ENCODE measurements at places on chromosomes 2 and 18.

DNA sequence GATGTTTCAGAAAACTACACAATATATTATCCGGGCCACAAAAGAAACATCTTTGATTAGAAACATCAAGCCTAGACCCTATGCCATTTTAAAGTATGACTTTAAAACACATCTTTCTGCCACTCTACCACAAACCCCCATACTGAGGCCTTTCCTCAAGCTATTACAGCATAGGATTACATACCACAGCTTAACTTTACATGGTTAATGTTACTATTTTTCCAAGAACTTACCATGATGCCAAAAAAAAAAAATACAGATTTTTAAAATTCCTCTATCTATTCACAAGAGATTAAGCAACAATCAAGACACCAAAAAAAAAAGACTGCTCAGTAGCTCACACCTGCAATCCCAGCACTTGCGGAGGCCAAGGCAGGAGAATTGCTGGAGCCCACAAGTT, 9.0 kb downstream of the NCKAP1 start:
- H3K27ac ChIP-seq, result no peak overlapping the region
- DNase-seq, result no peak
- H3K36me3 ChIP-seq, result no peaks in the 10 kb centered on the region
- no peak overlapping the region for H3K4me3 ChIP-seq

DNA sequence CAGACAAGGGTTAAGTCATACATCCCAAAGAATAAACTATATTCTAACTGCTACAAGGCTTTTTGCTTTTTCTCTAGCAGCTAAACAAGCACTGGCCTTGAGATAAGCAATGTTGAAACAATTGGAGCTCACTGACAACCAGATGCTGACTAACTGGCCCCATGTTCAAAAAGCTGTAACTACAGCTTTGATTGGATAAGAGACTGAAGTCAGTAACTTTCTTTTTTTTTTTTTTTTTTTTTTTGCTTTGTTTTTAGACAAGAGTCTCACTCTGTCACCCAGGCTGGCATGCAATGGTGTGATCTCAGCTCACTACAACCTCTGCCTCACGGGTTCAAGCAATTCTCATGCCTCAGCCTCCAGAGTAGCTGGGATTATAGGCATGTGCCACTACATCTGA, 45.4 kb upstream of the TMEM163 start:
- peaks cover 27% of the 10 kb centered on the region for H3K27me3 ChIP-seq
- no peak overlapping the region for H3K4me3 ChIP-seq
- H3K27ac ChIP-seq, result no peak overlapping the region
- no peak for DNase-seq
- no peaks in the 10 kb centered on the region for H3K36me3 ChIP-seq

DNA sequence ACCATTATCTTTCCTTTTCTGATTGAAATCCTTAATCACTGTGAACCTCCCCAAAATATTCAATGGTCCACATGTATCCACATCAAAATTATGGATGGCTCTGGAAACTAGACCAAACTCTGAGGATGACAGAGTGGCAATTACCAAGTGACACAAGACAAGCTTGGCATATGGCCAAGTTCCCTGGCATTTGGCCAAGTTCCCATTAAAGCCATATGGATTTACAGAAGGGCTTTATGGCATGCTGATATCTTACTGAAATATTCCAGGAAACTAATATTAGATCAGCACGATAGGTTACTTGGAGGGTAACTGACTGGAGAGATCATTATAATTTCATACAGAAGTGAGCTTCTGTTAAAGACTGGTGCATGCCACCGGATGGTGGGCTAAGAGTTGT, 21.9 kb upstream of the CERS6 start:
- H3K4me3 ChIP-seq, result no peak overlapping the region
- H3K36me3 ChIP-seq, result no peaks in the 10 kb centered on the region
- peak overlapping the region; percentile 89 for H3K27ac ChIP-seq
- no peaks in the 10 kb centered on the region for H3K27me3 ChIP-seq

DNA sequence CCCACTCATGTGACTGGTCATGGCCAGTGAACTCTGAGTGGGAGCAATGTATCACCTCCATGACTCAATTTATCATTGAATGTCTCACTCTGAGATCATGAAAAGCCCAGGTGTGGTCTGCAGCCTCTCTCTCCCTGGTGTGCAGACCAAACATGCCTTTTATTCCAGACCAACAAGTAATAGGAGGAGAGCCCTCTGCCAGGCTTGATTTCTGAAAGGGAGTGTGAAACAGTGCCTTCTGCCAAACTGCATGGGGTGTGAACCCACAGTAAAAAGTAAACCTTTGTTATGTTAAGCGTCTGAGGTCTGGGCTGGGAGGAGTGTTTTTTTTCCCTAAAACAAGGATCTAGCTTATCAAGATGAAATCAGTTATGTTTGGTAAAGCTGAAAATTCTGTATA, 601.2 kb downstream of the ADCYAP1 start:
- H3K4me1 ChIP-seq, result no peaks in the 10 kb centered on the region
- H3K4me3 ChIP-seq, result no peak overlapping the region
- peaks cover 4% of the 10 kb centered on the region for H3K27me3 ChIP-seq
- no peaks in the 10 kb centered on the region for H3K36me3 ChIP-seq

- peaks cover 57% of the 10 kb centered on the region for H3K4me1 ChIP-seq
- H3K27ac ChIP-seq, result peak overlapping the region; percentile 97
- no peaks in the 10 kb centered on the region for H3K36me3 ChIP-seq
- DNase-seq, result peak; percentile 42
- peak overlapping the region; percentile 35 for H3K4me3 ChIP-seq
These were observed 59.8 kb upstream of the PELI1 start for GRCh38 chr2:64203858-64204632.

GRCh38 chr2:119734047-119734446, 25.7 kb upstream of the PTPN4 start:
- peaks cover 16% of the 10 kb centered on the region for H3K4me1 ChIP-seq
- H3K4me3 ChIP-seq, result no peak overlapping the region
- H3K27ac ChIP-seq, result no peak overlapping the region
- H3K36me3 ChIP-seq, result no peaks in the 10 kb centered on the region
- H3K27me3 ChIP-seq, result peaks cover 4% of the 10 kb centered on the region

GRCh38 chr2:45014016-45014702, 4.9 kb upstream of the SIX2 start:
- DNase-seq, result peak; percentile 75
- H3K4me3 ChIP-seq, result peak overlapping the region; percentile 37
- no peak overlapping the region for H3K27ac ChIP-seq
- H3K27me3 ChIP-seq, result peaks cover 96% of the 10 kb centered on the region
- H3K4me1 ChIP-seq, result peaks cover 16% of the 10 kb centered on the region
- no peaks in the 10 kb centered on the region for H3K36me3 ChIP-seq

DNA sequence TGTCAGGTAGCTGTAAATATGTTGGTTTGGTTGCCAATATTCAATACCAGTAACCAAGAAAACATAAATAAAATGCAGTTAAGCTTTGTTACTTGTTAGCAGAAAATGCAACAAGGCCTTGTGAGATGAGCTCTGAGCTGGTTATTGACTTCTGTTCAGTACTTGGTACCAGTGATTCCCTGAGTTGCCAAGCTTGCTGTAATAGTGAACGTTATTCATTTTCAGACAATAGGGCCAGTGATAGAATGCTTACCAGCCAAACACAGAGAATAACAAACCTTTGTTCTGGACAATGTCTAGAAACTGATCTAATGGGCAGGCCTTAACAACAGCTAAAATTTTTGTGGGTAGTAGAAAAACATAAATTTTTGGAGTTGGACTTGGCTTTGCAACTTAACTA, 29.5 kb downstream of the RASGRP3 start:
- peaks cover 8% of the 10 kb centered on the region for H3K4me1 ChIP-seq
- no peaks in the 10 kb centered on the region for H3K36me3 ChIP-seq
- no peak overlapping the region for H3K27ac ChIP-seq

DNA sequence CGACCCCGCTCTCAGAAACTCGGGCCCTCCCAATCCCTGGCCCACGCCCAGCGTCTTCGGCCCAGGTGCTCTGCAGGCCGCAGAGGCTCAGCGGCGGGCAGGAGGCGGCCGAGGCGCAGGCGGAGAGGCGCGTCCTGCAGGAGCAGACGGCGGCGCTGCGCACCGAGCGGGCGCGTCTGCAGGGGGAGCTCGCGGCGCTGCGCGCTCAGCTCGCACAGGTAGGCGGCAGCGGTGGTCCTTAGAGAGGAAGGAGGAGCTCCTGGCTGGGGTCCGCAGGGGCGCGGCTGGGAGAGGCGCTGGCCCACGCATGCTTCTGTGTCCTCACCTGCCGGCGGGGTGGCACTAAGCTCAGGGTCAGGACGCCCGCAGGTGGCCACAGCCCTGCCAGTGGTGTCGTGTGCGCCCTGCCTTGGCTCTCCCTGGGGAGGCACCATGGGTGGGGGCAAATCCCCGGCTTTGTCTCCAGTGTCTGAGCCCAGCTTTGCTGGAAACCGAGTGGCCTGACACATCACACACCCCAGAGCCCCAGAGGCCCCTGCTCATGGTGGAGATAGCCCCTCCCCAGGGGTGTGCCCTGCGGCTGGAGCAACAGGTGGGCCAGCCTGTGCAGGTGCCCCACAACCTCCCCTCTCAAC, 14.9 kb upstream of the SNED1 start:
- no peaks in the 10 kb centered on the region for H3K36me3 ChIP-seq
- H3K27ac ChIP-seq, result no peak overlapping the region
- peaks cover 34% of the 10 kb centered on the region for H3K27me3 ChIP-seq
- H3K4me1 ChIP-seq, result peaks cover 6% of the 10 kb centered on the region
- DNase-seq, result peak; percentile 46

DNA sequence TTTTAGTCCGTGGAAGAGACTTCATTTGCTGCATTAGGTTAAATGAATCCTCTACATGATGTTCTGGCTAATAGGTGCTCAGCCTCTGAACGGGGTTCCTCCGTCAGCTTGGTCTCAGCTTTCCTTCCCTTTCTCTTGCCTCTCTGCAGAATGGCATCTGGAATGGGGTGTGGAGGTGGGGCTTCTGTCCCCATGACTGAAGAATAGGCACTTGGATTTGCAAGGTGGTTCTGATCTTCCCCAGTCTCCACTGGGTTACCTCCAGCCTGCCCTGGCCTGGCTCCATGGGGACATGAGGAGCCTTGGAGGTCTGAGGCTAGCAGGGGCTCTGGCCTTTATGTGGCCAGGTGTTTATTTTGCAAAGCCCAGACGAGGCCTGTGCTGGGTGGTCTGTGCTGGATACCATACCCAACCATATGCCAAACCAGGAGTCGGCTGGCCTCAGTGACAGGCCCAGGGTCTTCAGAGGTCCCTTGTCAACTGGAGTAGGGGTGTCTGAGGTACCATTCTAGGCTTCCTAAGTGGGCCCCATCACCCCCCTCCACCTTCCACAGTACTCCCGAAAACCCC, 28.2 kb upstream of the LAPTM4A start:
- H3K4me1 ChIP-seq, result peaks cover 9% of the 10 kb centered on the region
- H3K27me3 ChIP-seq, result no peaks in the 10 kb centered on the region
- no peak for DNase-seq

- no peak overlapping the region for H3K4me3 ChIP-seq
- no peak for DNase-seq
- H3K4me1 ChIP-seq, result peaks cover 72% of the 10 kb centered on the region
- H3K27me3 ChIP-seq, result no peaks in the 10 kb centered on the region
- peak overlapping the region; percentile 41 for H3K27ac ChIP-seq
- no peaks in the 10 kb centered on the region for H3K36me3 ChIP-seq
These were observed 6.0 kb downstream of the CTIF start for GRCh38 chr18:48544661-48545415.

DNA sequence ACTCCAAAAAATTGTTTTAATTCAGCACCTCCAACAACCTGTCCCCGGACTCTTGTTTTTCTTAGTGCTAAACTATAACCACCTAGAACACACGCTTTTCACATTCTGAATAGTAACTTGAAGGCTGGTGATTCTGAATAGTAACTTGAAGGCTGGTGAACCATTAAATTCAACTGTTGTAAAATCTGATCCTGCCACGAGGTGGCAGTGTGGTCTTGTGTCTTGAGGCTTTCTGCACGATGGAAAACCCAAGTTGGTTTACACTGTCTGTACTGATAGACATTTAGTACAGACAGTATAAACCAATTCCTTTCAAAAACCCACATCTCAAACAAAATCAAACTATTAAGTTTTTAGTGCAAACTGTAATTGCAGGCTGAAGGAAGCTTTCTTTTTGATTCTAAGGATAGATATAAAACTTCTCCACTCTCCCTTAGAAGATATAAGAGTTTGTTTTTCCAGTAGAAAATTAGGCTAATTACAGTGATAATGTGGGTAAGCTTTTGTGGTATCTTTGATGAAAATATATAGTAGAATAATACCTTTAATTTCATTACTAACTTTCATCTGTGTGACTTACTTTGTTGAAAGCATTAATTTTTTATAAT, 57.6 kb downstream of the VAPA start:
- no peak overlapping the region for H3K27ac ChIP-seq
- H3K4me1 ChIP-seq, result peaks cover 15% of the 10 kb centered on the region
- H3K27me3 ChIP-seq, result peaks cover 3% of the 10 kb centered on the region
- peak; percentile 85 for DNase-seq

- peak overlapping the region; percentile 7 for H3K4me3 ChIP-seq
- H3K4me1 ChIP-seq, result peaks cover 55% of the 10 kb centered on the region
- H3K27me3 ChIP-seq, result no peaks in the 10 kb centered on the region
- H3K36me3 ChIP-seq, result no peaks in the 10 kb centered on the region
These were observed 146.0 kb upstream of the MAP3K20 start for GRCh38 chr2:172929644-172930043.

GRCh38 chr2:26649322-26649721, 8.2 kb upstream of the CIB4 start:
- H3K27ac ChIP-seq, result no peak overlapping the region
- no peaks in the 10 kb centered on the region for H3K27me3 ChIP-seq
- peak; percentile 21 for DNase-seq
- no peak overlapping the region for H3K4me3 ChIP-seq
- H3K4me1 ChIP-seq, result peaks cover 53% of the 10 kb centered on the region

- peaks cover 20% of the 10 kb centered on the region for H3K4me1 ChIP-seq
- peaks cover 2% of the 10 kb centered on the region for H3K27me3 ChIP-seq
- H3K36me3 ChIP-seq, result no peaks in the 10 kb centered on the region
- H3K4me3 ChIP-seq, result no peak overlapping the region
- DNase-seq, result peak; percentile 27
- H3K27ac ChIP-seq, result no peak overlapping the region
These were observed 155.7 kb downstream of the DYSF start for GRCh38 chr2:71609029-71609428.

DNA sequence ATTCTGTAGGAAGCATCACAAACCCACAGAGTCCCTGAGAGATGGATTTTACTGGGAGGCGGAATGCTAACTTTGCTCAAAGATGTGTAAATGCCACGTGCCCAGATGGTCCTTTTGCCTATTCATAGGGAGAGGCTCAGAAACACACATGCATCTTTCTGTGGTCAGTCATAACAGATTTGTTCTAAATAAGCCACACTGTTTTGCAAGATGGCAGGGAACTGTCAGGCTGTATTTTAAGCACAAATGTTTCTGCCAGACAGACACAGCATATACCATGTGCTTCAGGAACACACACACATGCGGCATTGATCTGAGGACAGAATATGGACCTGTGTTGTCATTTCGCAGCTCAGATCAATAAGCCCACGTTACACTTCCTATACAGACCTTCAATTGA, 312.0 kb downstream of the GPD2 start:
- DNase-seq, result no peak
- H3K27ac ChIP-seq, result no peak overlapping the region
- H3K36me3 ChIP-seq, result no peaks in the 10 kb centered on the region
- H3K4me1 ChIP-seq, result peaks cover 2% of the 10 kb centered on the region

Measured in mesothelial cell of epicardium (in vitro differentiated cells).